ENCODE measurements at places on chromosomes 6 and 20.

DNA sequence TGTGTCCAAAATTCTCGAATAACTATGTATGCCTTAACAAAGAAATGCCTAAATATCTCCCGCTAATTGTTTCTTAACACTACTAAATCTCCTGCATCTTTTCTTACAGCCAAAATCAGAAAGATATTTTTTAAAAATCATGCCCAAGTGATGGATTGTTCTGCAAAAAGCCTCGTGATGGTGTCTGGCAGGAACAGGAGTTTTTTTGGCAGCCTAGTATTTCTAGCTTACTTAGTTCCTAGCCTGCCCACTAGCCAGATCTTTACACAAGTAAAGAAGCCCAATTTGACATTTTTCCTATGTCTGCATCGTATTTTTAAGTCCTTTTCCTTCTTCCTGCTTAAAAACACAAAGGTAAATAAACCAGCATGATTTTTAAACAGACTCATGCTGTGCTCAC is 31.5 kb downstream of the SLC2A12 start:
- no peak for DNase-seq

DNA sequence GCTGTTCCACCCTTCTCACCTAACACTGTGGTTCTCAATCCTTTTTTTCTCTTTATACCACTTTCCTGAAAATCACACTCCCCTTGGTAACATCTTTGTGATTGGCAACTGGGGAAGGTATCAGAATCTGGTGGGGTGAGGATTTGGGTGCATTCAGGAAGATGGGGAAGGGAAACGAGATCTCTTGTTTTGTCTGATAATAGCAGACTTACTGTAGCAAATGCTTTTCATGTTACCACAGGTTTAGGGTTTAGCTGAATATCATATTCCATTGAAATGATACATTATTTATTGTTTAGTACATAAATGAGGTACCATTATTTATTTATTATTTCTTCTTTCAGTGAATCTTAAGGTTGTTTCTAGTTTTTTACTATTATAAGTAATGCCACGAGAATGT is 100.8 kb downstream of the RTN4IP1 start:
- no peak for DNase-seq

- no peak for DNase-seq
These were observed 100.5 kb downstream of the QRSL1 start for GRCh38 chr6:106729841-106730240.

GRCh38 chr6:84866715-84867114 is 102.3 kb upstream of the TBX18 start:
- DNase-seq: no peak

DNA sequence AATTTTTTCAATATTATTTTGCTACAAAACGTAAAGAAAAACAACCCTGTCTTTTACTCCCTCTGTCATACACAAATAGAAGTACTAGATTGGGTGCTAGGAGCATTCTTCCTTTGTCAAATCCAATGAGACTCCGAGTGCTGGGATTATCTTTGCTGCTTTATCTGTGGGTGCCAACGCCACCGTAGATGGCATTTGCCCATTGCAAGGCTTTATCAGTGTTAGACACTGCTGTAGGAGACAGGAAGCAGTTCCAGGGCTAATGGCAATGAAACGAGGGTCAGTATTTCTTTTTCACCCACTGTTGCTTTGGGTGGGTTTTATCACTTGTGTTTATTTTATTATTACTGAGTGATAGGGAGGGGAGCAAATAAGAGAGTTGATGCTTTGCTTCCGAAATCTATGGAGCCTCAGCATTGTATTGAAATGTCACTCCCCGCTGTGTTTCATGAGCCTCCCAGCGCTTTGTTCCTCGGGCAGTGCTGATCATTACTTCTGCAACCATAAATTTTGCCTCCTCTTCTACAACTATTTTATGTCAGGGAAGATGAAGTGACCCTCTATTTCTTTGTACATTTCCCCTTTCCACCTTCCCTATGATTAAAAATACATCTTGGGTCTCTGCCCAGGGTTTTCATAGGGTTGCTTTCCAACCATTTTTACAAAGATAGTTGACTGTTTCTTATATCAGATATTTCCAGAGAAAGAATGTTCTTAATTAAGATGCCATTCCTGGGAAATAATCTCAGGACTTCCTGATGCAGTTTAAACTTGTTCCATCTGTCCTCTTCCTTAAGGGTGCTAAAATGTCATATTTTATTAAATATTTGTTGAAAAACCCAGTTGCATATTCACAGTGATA is 86.7 kb upstream of the LAMP5 start:
- DNase-seq: no peak

DNA sequence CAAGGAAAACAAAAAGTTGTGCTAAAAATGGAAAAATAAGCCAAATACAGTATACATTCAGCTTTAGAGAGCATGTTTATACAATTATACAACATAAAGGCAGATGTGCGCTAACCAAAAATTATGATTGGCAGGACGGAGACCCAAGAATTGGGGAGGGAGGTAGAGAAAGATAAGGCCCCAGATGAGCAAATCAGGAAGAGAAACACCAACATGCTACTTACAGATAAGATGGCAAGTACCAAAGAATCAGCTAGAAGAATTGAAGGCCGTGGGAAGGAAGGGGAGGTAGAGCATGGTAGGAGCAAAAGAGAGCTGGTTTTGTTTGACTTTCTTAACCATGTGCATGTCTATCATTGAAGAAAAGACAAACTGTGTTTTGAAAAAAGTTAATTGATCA is 45.4 kb downstream of the PRND start:
- DNase-seq: no peak

DNA sequence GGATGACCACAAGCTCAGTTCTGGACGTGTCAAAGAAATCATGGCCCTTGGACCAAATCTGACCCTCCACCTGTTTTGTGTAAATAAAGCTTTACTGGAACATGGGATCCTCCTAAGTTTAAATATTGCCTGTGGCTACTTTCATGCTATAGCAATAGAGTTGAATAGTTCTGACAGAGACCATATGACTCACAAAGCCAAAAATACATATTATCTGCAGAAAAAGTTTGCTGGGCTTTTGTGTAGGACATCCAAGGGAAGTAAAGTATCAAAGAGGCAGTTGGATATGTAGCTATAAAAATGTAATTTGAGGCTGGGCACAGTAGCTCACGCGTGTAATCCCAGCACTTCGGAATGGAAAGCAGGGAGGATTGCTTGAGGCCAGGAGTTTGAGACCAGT is 78.9 kb downstream of the TOX2 start:
- no peak for DNase-seq

DNA sequence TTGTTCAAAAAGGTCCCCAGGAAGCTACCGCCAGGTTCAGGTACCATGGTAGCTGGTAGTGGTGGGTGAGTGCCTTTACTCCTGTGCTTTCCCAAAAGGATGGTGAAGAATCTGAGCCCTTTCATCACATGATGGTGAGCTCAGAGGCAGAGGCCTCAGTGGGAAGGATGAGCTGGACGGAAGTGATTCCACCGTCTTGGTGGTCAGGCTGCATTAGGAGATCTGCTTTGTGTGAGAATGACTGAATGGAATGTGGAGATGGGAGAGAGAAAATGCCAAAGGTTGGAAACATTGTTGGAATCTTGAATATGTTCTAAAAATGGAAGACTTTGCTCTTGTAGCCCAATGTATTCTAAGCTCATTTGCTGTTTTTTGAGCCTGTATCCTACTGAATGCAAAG is 108.1 kb upstream of the SCP2D1 start:
- no peak for DNase-seq

GRCh38 chr6:26141378-26141904 is 54.2 kb downstream of the HFE start:
- DNase-seq: no peak

GRCh38 chr6:5695260-5696245 is 311.2 kb downstream of the NRN1 start:
- DNase-seq: no peak

DNA sequence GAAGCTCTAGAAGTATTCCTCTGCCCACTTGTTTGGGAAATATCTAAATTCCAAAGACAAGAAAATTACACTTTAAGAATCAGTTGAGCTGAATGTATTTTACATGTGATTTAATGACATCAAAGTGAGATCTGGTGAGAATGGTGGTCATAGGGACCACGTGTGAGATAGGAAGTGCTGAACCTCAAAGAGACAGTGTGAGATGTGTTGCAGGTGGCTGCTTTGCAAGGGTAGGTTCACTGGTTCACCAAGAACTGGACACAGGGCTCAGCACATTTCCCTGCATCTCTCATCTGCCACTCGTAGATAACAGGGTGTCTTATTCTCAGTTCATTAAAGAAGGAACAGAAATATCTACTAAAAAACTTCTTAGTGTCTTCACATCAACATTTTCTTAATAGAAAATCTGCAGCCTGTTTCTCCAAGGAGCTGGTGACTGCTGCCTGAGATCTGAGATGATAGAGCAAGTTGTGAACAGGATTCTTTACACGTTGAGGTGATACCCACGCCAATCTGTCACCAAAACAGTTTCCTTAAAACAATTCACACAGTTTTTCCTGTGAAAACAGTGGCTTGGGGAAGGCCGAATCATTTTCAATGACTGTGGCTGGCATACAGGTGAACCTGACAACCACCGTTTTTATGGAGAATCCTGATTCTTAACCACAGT is 7.2 kb downstream of the CCR6 start:
- DNase-seq: no peak

DNA sequence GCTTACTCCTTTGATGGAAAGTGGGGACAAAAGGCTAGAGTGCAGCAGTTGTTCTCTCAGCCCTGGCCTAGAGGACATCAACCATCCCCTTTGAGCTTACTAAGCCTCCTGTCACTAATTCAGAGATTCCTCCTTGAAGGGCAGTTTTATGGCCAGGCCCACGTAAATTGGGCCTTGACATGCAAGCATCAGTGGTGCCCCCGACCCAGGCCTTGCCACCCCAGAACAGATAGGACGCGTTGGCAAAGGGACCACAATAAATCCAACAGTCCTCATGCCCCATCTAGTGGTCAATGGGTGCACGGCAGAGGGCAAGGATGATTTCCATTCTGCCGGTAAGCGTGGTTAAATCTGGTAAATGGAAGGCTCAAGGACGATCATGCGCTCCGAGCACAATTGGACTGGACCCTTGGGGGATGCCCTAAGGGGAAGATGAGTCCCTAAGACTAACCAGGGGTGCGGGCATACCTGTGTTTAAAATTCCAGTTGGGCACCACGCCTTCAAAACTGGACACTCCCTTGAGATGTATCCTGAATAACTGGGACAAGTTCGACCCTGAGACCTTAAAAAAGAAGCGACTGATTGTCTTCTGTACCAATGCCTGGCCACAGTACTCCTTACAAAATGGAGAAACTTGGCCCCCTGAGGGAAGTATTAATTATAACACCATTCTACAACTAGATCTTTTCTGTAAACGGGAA is 32.6 kb downstream of the CEP85L start:
- DNase-seq: no peak

GRCh38 chr6:160730911-160731310 is 28.9 kb downstream of the PLG start:
- DNase-seq: no peak

DNA sequence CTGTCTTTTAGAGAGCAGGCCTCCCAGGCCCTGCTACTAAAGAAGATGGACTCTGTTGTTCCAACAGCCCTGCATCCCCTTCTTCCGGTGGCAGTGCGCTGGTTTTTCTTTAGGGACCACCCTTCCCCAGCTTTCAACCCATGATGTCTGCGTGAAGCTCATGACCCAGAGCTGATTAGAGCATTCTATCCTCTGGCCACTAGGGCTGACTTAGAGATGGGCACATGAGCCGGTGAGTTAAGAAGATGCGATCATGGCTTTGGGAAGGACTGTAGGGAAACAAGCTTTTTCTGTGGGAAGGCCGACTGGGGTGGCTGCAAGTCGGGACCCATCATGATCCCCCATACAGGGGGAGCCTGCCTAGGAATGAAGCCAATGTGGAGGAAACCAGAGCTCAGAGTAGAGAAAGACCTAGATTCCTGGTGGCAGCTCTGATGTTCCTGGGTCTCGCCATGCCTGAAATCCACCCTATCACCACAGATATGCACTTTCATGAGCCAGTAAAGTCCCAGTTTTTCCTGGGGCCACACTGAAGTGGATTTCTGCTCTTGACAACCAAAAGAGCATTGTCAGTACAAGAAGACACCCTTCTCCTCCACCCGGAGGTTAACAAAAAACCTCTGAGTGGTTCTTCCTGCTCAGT is 29.1 kb upstream of the STX16 start:
- DNase-seq: no peak

- no peak for DNase-seq
These were observed 83.8 kb downstream of the GCLC start for GRCh38 chr6:53461041-53461656.

DNA sequence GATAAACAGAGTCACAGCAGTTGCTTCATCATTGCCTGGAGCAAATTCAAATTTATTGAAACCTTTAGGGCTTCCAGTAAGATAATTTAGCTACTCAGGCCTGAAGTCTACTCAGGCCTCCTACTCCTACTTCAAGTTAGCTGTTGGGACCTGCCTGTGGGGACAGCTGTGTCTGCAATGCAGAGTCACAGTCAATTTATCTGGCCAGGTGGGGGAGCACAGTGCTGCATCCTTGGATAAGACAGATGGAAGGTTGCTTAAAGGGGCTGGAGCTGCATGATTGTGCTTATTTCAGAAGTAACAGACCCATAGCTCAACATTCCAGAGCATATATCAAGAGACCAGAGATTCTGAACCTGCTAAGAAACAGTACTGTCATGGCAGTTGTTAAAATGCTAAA is 932.1 kb downstream of the QKI start:
- no peak for DNase-seq

GRCh38 chr20:9831032-9831431 is 7.8 kb downstream of the PAK5 start:
- DNase-seq: no peak

- DNase-seq: no peak
These were observed 32.7 kb upstream of the RNF8 start for GRCh38 chr6:37321101-37321500.

DNA sequence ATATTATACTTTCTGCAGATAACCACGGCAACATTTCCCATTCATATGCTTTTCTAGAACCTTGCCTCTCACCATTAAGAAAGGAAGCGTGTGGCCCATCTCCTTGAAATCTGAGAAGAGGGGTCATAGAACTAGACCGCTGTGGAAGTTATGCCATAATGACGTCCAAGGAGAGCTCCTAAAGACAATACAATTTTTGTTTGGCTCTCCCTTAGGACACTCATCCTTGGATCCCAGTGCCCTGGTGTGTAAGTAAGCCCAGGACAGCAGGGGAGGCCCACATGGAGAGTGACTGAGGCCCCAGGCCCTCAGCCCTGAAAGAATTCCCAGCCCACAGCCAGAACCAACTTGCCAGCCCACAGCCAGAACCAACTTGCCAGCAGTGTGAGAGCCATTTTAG is 379.6 kb downstream of the FOXA2 start:
- DNase-seq: no peak

DNA sequence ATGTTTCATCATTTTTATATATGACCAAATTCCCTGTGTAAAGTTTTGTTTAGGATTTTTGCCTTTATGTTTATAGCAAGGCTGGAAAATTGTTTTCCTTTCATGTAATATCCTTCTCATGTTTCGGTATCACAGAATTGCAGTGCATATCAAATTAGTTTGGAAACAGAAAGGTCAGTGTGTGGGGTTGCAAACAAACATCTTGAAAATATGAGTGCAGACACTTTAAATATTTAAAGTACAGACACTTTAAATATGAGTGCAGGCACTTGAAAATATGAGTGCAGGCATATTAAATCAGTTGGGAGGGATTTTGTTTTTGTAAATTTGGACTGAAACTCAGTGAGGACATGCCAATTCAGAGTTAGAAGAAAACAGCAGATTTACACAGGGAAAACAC is 6.5 kb downstream of the SLPI start:
- DNase-seq: no peak

- no peak for DNase-seq
These were observed 428.7 kb upstream of the SOX4 start for GRCh38 chr6:21164768-21165326.

- no peak for DNase-seq
These were observed 156.9 kb downstream of the MAFB start for GRCh38 chr20:40532103-40532502.

All from left lung (tissue), 14 donors.